ENCODE measurements at places on chromosomes 7 and 10.

- DNase-seq = no peak
Measured at GRCh38 chr7:111175908-111176441, 85.0 kb downstream of the LRRN3 start.

GRCh38 chr10:35425595-35425994 is 89.3 kb downstream of the CCNY start:
- DNase-seq = no peak

DNA sequence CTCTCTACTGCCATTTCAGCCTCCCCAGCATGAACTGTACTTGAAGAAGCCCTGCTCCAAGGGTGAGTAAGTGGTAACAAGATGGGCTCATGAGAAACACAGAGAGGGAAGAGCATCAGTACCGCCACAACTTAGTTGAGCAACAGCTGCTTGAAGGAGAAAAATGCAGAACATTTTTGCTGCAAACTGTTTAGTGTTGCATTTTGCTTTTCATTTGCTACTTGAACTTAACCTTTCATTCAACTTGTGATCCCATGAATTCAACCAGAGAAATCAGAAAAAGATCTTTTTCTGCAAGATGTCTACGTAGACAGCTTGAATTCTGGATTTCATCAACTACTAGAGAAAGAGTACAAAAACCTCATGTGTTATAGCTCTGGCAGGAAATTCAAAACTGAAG is 40.7 kb downstream of the ANK3 start:
- no peak for DNase-seq

DNA sequence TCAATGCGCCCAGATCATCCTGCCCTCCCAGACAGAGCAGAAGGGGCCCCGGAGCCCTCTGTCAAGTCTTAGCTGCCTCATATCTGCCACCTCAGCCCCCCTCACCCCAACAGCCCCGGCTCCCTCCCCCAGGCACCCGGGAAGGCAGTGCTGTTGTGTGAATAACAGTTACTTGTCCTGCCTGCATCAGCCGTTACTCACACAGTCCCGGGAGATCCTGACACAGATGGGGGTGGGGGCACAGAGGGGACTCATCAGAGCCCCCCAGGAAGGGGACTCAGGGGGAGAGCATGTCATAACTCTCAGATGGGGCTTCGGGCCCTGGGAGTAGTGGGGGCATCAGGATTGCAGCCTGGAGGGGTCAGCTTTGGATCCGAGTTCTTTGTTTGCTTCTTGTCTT is 12.4 kb upstream of the SERPINE1 start:
- DNase-seq = no peak

DNA sequence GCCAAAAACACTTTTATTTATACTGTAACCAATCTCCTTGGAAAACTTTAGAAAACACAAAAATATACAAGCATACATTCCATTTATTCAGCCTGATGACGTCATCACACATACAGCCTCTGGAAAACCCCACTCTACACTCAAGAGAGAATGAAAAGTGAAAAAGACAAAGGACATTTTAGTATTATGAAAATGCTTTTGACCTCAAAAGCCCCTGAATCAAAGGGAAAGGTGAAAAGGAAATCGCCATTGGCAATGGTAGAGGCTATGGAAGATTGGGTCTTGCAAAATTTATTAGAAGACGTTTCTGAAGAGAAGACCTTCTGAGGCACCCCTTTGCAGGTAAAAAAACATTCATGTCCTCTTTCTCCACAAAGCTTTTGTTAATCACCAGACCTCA is 82.9 kb upstream of the STRIP2 start:
- DNase-seq = no peak

- DNase-seq = no peak
Measured at GRCh38 chr10:4267086-4267773, 482.2 kb upstream of the KLF6 start.

- DNase-seq = no peak
Measured at GRCh38 chr7:73621168-73622063, 2.9 kb downstream of the MLXIPL start.

GRCh38 chr10:11407939-11408338 is 203.5 kb downstream of the USP6NL start:
- DNase-seq = no peak
